Activated CD4-positive, alpha-beta T cell treated with anti-CD3 and anti-CD28 coated beads, Interleukin-2, amount 50 U/mL, for 4 hours (primary cell): ENCODE measurements at places on chromosomes 16 and 17.

GRCh38 chr17:4566785-4567184 is 6.4 kb upstream of the GGT6 start:
- DNase-seq: peak; percentile 36

GRCh38 chr17:69870091-69870530 is 204.9 kb upstream of the KCNJ16 start:
- DNase-seq: no peak

GRCh38 chr17:70906808-70907207 is 737.5 kb downstream of the KCNJ2 start:
- DNase-seq: no peak

DNA sequence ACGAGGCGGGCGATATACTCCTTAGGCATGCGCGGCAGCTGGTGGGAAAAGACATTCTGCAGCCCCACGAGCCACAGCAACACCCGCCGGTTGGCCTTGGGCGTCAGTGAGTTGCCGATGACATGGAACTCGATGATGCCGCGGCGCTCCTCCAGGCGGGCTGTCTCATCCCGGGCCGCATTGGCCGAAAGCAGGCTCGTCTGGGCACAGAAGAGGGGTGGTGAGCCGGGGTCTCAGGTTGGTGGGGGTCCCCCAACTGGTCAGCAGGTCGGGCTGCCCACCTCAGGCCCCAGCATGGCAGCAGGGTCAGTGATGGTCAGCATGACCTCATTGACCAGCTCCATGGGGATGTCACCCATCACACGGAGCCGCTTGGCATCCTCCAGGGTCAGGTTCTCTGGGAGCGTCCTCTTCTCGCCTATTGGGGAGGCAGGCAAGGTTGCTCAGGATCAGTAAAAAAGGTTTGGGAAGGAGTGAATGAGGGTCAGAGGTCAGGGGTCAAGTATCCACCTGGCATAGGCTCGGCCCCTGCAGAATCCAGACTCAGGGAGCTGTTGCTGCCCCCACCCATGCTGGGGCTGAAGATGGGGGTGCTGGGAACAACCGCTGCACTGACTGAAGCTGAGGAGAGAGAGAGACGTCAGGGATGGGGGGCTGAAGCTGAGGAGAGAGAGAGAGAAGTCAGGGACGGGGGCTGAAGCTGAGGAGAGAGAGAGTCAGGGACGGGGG is 3.6 kb downstream of the KAT2A start:
- no peak for DNase-seq

- DNase-seq: no peak
Observed at GRCh38 chr16:54126907-54127306, 159.7 kb downstream of the IRX3 start.

DNA sequence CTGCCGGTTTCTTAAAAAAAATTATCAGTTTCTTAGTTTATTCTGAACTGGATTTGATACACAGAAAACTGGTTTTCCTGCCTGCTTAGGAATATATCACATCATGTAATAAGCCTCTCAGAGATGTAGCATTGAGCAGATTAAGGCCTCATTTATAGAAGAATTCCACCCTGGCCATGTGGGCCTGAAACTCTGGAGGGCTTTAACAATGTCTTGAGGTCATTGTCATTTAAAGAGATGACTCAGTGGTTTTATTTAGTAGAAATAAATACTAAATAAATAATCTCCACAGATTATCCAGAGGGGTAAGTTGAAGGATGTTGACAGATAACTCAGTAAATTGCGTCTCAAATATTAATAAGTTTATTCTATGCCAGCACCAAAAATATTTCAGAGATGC is 56.9 kb downstream of the PRKCA start:
- DNase-seq: no peak

DNA sequence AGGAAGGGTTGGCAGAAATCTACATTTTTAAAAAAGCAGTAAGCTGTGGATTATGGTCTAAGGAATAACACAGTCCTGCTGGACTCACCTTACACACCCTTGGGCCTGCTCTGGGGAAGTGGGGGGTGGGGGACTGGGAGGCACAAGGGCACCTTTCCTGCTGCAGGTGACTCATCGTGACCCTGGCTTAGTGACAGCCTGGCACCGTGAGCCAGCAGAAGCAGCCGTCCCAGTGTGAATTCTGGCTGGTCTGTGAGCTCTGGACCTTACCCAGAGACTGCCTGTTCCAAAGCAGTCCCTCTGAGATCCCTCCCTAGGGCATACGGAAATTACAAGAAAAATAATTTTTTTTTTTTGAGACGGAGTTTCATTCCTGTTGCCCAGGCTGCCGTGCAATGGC is 4.2 kb upstream of the CRK start:
- DNase-seq: no peak

- no peak for DNase-seq
Observed at GRCh38 chr16:67146523-67147357, 4.1 kb downstream of the B3GNT9 start.

DNA sequence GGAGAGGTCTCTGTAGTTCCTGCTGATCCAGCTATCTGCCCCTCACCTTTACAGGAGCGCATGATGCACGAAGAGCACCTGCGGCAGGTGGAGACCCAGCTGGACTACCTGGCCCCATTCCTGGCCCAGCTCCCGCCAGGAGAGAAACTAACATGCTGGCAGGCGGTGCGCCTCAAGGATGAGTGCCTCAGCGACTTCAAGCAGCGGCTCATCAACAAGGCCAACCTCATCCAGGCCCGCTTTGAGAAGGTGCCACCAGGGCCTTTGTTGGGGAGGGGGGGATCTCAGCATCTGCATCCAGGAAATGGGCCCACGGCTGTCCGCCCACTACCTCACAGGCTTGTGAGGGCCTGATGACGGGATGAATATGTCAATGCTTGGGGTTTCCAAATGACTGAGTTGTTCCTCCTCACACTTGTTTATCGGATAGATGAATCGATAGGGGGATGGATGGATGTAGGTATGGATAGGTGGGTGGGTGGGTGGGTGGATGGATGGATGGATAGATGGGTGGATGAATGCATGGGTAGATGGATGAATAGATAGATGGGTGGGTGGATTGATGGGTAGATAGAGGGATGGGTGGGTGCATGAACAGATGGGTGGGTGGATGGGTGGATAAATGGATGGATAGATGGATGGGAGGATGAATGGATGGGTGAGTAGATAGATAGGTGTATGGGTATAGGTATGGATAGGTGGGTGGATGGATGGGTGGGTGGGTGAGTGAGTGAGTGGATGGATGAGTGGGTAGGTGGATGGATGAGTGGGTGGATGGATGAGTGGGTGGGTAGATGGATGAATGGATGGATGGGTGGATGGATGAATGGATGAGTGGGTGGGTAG is 7.0 kb upstream of the KATNB1 start:
- DNase-seq: no peak

GRCh38 chr16:8108991-8109509 is 481.3 kb downstream of the TMEM114 start:
- no peak for DNase-seq

DNA sequence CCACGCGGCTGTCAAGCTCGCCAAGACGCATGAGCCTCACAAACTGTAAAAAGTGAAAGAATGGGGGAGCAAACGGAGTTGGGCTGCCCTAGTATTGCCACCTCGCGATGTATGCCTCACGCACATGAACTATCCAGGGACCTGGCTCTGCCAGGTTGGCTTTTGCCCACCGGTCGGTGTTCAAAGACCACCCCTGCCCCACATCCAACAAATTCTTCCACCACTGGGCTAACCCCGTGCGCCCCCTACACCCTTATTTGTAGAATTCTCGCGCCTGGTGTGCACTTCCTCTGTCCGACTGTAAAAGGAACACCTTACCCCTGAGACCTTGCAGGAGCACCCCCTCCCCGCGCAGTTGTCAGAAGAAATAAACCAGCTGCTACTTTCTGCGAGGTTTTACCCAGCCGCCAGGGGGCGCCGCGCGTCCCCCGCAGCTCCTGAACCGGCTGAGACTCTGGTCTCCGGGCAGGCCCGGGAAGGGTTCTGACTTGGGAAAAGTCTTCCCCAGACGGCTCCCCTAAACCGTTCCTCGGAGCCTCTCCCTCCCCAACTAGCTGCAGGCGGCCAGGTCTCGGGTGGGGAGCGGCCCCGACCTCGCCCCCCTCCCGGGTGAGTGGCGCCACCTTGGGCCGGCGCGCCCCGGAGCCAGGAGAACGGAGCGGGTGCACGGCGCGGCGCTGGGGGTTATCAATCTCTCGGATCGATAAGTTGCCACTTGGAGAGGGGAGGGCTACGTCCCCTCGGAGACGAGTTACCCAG is 1.7 kb upstream of the ZNF423 start:
- DNase-seq: no peak

DNA sequence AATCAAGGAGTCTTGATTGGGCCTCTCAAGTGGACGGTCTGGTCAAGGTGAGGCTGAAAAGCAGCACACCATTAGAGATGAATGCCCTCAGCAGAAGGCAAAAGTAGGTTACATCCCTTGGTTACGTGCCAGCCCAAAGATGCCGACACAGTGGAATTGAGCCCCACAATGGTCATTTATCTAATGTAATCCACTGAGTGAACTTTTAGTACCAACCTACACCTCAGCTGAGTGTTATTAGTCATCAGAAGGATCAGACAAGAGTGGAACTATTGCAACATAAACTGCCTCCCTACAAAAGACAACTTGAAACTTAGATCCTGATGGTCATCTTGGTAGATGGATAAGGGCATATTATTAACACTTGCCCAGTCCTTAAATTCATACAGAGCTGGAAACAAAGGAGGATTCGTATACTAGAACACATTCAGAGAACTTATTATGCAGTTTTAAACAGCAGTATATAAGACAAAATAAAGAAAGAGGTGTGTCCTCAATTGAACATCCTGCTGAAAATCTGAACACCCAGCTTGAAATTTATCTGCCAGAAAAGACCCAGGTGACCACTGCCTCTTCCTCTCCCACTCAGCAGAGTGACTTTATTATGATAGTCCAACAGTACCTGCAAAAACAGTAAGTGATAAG is 2.8 kb downstream of the DCUN1D3 start:
- no peak for DNase-seq

DNA sequence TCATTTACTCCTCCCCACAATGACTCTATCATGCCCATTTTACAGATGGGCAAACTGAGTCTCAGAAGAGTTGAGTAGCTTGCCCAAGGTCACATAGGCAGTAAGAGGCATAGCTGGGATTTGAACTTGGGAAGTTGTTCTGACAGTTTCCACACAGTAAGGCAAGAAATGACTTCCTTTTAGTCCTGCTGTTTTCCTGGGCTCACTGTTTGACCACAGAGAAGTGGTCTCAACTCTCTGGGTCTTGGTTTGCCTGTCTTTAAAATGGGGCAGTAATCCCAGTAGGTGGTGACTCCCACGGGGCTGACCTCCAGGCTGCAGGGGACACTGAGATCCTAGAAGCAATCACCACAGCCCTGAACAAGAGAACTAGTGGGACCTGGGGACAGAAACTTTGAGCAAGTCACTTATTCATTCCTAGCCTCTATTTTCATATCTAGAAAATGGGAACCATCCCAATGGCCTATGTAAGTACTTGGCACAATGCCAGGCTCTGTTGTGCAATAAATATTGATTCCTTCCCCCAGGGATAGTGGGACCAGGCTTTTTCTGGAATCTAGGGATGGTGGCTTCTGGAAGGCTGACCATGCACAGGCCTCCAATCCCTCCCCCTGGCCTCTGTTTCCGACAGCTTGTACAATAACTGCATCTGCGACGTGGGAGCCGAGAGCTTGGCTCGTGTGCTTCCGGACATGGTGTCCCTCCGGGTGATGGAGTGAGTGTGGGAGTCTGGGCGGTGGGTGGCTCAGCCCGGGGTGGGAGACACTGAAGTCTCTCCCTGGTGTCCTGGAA is 20.5 kb downstream of the DEXI start:
- DNase-seq: no peak

- no peak for DNase-seq
Observed at GRCh38 chr16:86300746-86301481, 209.4 kb upstream of the FOXF1 start.

DNA sequence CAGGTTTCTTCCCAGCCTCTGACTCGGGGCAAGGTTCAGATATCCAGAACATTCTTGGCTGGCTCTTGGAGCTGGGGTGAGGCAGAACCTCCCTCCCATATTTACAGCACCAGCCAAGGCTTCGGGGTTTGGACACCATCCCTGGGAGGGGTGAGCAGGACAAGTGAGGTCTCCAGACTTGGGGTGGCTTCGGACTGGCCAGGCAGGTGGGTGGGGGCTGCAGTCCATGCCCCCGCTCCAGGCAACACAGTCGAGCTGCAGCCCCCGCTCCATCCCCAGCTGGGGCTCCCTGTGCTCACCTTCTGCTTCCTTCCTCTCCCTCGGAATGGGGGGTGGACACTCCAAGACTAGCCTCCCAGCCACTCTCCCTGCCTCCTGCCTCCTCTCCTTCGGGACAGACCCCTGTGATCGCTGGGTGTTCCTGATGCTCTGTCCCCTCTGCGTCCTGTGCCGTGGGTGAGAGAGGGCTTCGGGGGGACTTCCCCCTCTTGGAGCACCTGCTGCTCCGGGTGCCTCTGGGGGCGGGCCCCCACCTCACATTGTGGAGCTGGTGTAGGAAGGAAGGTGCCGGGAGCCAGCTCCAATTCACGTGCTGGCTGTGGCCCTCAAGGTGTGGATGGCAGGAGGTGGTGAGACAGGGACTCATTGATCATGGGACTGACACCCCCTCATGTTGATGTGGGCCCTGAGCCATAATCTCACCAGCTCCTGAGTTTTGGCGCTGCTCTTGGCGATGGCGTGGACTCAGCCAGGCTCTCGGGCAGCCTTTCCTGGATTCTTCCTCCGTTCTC is 189.2 kb downstream of the SEC14L1 start:
- DNase-seq: no peak

DNA sequence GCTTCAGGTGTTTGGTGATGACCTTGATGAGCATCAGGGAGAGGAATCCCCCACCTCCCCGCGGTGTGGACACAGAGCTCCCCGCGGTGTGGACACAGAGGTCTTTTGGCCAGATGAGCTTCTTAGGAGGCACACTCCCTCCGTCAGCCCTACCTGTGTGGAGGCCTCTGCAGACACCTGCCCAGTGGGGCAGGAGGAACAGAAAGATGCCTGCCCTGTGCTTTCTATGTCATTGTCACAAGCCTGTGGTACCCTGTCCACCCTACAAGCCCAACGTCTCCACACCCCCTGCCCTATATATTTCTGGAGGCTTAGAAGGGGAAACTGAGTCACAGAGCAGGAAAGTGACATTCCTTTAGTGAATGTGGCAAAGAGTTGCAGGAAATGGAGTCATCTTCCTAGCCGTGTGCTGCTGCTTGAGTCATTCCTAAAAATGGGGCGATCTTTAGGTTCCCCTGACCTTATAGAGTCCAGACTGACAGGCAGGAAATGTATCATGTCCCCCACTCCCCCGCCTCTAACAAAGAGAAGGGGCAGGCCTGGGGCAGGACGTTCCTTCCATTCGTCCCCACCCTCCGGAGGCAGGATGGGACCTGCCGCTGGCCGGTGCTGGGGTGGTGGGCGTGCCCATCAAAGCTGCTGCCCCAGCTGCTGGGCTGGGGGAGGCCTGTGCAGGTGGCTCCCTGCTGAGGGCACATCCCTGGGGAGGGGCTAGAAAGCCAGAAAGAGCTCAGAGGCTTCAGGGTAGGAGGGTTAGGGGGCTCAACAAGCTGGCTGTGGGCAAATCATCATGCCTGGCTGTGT is 1.0 kb upstream of the C16orf74 start:
- DNase-seq: no peak

DNA sequence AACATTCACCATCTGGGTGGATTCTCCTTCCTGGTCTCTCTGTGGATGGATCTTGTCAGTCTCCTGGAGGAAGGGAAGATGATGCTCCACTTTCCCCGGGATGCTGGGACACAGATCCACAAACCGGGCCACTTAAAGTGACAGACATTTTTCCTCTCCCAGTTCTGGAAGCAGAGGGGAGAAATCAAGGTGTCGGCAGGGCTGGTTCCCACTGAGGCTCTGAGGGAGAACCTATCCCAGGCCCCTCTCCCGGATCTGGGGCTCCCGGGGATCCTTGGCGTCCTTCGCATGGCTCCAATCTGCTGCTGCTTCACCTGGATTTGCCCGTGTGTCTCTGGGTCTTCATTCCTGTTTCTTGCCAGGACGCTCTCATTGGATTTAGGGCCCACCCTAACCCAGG is 263.1 kb upstream of the TNRC6C start:
- DNase-seq: no peak
